ENCODE measurements at places on chromosomes 5 and 9.

DNA sequence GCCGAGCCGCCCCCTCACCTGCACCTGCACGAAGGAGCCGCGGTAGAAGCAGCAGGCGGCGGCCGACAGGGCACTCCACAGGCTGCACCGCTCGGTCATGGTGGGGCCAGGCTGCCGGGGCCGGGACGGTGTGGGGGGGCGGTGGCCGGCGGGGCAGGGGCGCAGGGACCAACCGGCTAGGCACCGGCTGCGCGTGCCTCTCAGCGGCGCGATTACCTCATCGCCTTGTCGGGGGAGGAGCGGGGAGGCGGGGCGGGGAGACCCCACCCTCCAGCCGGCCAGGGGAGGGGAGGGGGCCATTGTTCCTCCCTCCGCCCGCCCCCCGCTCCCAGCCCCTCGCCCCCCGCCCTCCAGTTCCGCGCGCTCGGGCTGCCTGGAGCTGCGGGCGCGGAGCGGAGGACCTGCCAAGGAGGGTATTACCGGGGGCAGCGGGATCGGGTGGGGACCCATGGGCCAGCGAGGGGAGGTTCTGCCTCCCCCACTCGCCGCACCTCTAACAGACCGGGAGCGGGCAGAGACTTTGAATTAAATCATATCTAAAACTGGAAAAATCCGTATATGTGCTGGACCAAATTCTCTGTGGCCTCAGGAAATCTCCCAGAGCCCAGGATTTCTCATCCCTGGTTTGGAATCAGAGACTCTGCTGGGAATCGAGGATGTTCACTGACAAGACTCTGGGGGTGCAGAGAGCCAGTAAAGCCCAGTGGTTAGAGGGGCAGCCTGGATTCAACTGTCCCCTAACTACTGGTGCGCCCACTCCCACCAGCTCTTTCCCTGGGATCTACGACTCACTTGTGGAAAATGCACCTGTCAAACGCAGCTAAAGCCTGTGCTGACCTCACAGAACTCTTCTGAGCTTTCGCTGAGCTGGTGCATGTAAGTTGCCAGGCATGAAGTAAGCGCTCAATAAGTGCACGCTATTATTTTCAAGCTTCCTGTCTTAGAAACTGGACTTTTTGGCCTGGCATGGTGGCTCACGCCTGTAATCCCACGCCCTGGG lies 20.3 kb upstream of the TOR2A start:
- peak; percentile 69 for DNase-seq

DNA sequence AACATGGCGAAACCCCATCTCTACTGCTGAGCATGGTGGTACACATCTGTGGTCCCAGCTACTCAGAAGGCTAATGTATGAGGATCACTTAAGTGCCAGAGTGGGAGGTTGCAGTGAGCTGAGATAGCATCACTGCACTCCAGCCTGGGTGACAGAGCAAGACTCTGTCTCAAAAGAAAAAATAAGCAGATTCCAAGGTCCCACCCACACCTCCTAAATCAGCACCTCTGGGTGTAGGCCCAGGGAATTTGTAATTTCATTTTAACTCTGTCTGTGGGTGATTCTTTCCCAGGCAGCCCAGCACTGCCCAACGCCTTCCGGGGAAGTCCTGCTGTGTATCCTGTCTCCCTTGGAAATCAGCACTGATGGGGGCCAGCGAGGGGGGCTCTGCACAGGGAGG lies 12.5 kb downstream of the CAMK2A start:
- DNase-seq, result no peak

DNA sequence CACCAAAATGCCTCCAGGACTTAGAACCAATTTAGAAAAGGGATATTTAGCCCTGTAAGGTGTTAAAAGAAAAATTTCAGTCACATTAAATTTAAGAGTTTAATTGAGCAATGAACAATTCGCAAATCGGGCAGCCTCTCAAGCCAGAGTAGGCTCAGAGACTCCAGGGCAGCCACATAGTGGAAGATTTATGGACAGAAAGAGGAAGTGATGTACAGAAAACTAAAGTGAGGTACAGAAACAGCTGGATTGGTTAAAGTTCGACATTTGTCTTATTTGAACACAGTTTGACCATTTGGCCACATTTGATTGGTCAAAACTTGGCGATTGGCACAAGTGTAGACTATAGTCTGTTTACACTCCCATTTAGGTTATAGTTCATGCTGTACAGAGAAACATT lies 525.9 kb upstream of the ZNF608 start:
- no peak for DNase-seq

GRCh38 chr5:143261748-143262392 lies 141.6 kb downstream of the NR3C1 start:
- DNase-seq, result no peak

DNA sequence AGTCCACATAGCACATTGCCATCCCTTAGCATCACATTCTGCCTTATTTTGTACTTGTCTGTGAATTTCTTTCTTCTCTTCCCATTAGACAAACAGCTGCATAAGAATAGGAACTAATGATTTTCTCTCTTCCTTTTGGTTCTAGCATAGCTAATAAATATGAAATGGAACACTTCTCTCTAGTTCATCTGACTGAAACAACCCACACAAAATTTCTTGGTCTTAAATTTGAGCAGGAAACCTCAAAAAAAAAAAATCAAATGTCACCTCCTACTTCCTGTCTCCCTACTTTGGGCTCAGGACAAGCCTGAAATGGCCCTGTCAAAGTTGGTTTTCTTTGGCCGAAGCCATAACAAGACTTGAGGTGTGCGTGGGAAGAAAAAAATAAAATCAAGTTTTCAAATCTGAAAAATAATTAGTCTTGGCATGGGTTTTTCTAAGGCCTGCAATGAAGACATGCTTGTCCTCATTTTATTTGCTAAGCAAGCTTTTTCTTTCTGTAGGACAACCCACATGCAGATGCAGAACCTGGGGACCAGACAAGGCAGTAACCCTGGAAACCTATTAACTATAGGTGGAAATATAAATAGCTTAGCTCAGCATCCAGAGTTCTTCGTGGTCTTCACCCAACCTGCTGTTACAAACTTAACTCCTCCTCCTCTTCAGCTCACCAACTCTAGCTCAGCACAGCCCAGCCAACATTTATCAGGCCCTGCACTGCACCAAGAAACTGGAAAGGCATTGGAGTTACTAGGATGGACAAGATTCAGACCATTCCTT lies 523.5 kb upstream of the KLF4 start:
- no peak for DNase-seq

DNA sequence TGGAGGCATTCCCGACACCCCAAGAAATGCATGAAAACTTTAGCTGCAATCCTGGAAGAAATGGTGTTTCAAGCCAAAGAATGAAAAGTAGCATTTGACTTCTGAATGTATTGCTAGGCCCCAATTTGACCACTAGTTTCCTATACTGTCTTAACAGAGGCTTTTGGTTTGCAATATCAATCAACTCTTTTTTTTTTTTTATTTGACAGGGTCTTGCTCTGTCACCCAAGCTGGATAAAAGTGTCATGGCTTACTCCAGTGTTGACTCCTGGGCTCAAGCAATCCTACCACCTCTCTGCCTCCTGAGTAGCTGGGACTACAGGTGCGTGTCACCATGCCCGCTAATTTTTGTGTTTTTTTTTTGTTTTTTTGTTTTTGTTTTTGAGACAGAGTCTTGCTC lies 3.2 kb upstream of the GPR107 start:
- no peak for DNase-seq

DNA sequence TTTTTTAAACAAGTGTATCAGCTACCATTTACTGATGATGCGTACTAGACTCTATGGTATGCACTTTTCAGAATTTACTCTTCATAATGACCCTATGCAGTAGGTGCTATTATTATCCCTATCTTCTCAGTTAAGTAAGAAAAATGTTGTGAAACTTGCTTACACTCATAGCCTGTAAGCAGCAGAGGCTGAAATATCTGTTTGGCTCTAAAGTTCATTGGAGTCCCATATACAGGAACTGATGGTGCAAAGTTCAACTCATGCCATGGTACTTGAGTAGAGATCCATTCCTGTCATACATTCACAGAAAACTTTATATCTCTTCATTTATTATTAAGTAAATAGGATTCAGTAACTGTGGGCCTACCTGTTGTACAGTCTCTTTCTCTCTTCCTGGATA lies 41.4 kb upstream of the CCDC112 start:
- no peak for DNase-seq

DNA sequence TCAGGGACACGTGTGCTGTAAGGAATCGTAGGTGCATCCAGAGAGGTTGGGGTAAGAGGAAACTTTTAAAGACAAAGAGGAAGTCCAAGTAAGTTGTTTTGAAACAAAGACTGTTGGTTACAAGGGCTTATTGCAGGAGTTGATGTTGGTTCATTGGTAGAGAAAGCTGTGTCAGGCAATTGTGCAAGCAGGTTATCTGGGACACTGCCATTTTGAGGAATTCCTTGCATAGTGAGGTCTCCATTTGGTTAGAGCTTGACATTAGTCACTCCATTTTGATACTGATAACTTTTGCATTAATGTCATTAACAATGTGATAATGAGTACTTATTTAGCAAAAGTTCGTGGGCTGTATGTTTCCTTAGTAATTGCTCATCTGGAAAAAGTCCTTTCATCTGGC lies 24.9 kb downstream of the CNOT6 start:
- DNase-seq, result no peak

DNA sequence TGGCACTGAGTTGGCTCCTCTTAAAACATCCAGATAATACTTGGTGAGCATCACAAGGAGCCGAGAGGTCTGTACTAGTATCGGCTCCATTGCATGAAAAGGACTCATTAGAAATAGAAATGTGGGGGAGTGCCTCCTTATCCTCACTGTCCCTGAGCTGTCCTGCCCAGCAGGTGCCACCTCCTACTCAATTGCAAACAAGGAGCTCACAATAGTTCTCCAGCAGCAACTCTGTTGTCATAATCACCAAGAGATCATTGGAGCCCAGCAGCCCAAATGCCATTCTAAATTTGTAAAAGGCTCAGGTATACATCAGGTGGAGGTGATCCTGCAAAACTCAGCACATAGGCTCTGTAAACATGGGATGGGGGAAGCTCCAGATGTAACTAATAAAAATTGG lies 99.1 kb downstream of the PLK2 start:
- no peak for DNase-seq

GRCh38 chr5:128919542-128919941 lies 45.7 kb upstream of the SLC27A6 start:
- no peak for DNase-seq

DNA sequence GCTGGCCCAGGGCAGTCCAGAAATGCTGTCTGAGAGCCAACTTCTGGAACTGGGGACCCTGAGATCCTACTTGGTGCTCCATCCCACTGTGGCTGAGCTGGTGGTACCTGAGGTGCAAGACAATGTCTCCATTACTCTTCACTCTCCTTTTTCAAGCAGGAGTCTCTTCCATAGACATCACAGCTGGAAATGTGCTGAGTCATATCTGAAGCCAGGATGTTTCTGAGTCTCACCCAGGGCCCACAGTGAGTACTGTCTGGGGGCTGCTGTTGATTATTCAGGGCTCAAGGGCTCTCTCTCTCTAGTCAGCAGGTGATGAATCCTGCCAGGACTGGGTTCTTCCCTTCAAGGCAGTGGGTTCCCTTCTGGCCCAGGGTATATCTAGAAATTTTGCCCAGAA lies 145.2 kb upstream of the TAS2R1 start:
- no peak for DNase-seq

GRCh38 chr5:56128113-56128512 lies 105.0 kb downstream of the ANKRD55 start:
- no peak for DNase-seq

DNA sequence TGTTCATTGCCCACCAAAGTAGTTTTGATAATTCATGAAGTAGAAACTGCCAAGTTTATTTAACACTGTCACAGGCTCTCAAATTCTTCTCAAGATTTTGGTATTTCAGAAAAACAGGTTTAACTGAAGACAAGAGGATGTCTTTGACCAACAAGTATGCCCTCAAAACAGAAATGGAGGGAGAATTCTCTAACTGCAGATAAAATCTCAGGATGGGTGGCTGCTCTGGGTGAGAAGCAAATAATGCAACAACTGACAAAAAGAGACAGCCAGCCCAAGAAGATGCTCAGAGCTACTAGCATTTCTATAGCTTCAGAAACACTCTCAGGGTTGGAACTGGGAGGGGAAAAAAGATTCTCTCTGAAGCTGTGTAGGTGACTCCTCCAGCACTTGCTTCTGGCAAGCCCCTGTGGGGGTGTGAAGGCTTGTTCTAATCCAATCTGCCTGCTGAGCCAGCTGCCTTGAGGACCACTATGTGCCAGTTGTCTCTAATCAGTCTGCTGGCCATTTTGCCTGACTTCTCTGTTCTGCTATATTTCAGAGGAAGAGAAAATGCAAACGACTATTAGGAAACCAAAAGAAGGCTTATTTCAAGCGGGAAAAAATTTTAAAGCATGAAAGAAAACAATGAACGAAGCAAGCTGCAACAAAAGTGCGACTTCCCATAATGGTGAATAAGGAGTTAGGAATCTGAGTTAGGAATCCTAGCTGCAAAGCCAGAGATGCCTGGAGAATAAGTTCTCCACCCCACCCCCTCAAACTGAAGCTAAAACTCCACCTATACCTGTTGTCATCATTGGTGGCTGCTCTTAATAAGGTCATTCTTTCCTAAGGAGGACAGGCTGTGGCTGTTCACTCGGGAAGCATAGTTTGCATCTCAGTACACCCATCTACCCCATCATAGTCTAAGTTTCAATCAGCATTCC lies 147.5 kb downstream of the GNAQ start:
- DNase-seq, result no peak

DNA sequence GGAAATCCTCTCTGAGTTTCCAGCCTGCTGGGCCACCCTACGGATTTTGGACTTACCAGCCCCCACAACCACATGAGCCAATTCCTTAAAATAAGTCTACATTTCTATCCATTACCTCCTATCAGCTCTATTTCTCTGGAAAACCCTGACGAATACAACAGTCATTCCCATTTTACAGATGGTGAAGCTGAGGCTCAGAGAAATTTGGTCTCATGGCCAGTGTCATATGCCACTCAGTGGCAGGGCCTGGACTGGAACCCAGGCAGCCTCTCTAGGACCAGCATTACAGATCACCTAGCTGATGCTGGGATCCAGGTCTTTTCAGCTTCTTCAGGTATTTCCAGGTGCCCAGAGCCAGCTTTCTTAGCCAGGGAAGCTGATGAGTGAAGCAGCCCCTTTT lies 45.0 kb upstream of the SH3PXD2B start:
- no peak for DNase-seq

DNA sequence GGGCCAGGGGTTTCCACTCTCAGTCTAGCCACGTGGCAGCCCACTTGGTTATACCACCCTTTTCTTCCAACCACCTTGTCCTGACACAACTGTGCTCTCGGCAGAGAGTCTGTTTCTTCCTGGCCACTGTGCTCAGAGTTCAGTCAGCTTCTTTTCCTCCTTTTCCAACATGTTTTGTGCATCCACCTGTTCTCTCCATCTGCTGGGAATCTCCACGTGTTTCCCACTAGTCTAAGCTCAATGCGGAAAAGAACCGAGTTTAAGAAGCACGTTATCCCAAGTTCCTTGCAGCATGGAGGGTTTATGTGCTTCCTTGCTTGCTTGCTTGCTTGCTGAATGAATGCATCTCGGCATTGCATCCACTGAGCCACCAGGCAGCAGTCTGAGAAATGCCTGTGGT lies 543.6 kb upstream of the DAP start:
- no peak for DNase-seq

DNA sequence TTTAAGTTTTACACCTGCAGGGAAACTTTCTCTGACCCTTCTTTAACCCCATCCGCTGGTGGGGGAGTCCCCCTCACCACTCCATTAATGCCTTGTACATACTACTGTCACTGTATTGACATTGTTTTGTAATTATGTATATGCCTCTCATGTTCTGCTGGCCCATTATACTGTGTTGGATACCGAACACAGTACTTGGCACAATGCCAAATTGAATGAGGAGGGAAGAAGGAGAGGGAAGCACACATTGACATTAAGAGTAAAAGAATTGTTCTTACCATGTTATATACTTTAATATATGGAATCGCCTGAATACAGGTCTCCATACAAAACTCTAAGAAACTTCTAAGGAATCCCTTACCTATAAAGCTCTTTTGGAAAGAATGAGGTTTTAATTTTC lies 73.6 kb upstream of the GRHPR start:
- no peak for DNase-seq

Data from NCI-H1930 (cell line).